ENCODE measurements at places on chromosomes 16 and 17.

- no peak for DNase-seq
Measured at GRCh38 chr16:84159007-84159406, 13.9 kb downstream of the DNAAF1 start.

GRCh38 chr17:40671282-40671681, 6.3 kb upstream of the KRT222 start:
- DNase-seq, result no peak

- DNase-seq, result no peak
Measured at GRCh38 chr17:32772453-32773025, 104.4 kb downstream of the MYO1D start.

DNA sequence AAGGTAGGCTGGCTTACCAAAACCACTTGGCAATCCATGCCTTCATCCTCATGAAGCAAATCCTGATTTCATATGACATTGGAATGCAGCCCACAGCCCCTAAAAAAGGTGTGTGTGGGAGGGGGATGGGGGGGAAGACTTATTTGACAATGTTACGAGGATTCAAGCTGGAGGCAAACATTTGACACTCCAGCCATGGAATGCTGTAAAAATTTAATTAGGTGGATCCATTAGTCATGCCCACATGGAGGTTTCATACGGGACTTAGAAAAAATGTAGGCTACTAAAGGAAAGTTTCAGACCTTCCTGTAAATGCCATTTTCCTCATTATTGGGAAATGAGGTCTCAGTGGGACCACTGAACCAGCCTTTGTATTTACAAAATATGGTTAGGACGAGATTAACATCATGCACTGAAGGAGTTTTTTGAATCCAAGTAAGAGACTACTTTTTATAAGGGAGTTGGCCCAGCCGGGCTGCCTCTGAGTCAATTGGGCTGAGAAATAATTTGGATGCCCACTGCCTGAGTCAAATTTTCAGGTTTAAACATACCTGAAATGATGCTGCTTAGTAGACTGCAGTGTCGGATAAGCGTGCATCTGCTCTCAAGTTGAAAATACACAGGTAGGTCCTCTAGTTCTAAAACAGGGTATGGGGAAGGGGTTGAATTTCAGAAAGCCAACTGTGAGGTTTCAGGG, 44.6 kb upstream of the MAF start:
- peak; percentile 15 for DNase-seq

DNA sequence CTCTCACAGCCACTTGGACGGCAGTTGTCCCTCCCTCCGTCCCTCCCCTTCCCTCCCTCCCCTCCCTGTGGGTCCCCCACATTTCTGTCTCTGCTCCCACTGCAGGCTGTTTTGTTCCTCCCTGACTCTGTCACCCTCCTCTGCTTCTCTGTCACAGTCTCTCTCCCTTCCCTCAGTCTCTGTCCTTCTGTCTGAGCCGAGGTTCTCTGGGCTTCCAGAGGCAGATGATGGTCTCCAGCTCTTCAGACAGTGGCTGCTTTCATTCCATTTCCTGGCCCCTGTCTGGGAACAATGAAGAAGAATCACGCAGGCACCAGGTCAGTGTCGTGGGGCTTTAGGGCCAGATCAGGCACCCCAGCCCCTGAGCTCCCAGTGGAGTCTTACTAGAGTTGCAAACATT, 8.8 kb upstream of the CYB561 start:
- no peak for DNase-seq

DNA sequence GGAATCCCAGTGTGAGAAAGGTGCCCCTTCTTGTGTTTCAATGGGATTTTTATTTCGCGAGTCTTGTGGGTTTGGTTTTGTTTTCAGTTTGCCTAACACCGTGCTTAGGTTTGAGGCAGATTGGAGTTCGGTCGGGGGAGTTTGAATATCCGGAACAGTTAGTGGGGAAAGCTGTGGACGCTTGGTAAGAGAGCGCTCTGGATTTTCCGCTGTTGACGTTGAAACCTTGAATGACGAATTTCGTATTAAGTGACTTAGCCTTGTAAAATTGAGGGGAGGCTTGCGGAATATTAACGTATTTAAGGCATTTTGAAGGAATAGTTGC, 567 bp downstream of the UBB start:
- DNase-seq, result no peak

Measured in astrocyte of the hippocampus (primary cell).